Cerebellar cortex (tissue), 1 donor: ENCODE measurements at places on chromosomes 11 and 22.

- DNase-seq, result no peak
Observed at GRCh38 chr11:132142121-132142520, 771.7 kb downstream of the NTM start.

GRCh38 chr22:39494471-39495120 is 7.5 kb upstream of the MIEF1 start:
- DNase-seq, result peak; percentile 68

DNA sequence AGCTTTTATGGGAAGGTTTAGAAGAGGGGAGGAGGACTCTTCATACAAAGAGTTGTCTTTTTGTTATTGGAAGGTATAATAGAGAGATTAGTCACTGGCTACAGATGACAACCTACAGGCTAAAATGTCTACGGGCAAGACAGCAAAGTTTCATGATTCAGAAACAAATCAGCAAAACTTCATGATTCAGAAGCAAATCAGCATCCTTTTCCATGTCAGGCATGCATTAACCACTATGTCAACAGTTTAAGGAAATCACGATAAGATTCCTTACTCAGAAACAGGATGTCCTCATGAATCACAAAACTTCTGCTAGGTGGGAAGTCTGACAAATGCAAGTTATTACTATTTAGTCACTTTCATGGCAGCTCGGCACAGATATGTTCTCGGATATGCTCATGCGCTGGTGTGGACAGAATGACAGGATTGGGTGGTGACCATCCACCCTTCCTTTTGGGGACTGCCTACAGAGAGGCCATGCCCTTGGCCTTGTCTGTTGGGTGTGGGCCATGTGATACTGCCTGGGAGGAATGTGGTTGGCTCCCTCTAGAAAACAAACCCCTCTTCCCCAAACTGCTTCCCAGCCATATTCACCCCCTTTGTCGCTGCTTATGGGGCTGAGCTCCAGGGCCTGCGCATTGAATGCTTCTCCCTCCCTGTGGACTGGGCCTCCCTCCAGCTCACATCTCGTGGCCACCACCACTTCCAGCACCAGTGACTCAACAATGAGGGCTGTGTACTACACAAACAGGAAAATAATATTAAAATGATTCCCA is 10.1 kb downstream of the C11orf91 start:
- DNase-seq, result no peak

DNA sequence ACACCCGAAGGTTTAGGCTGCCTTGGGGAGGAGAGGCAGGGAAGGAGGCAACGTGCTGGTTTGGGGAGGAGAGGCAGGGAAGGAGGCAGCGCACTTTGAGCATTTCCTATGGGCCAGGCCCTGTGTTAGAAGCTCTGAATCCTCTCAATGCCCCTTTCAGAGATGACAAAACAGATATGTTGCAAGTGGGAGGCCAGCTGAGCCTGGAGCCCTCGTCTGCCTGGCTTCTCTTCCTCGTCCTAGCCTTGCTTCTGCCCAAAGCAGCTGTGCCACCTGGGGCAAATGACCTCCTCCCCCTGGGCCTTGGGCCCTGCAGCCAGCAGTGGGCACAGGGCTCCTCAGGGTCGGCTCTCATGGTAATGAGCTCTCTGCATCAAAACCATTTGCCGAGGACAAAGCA is 15.3 kb upstream of the LRRC32 start:
- no peak for DNase-seq

GRCh38 chr11:34623463-34623862 is 2.6 kb downstream of the EHF start:
- no peak for DNase-seq

- no peak for DNase-seq
Observed at GRCh38 chr22:36423461-36424404, 36.0 kb upstream of the MYH9 start.

GRCh38 chr22:32695451-32695891 is 106.0 kb upstream of the TIMP3 start:
- no peak for DNase-seq

GRCh38 chr11:45918331-45918941 is 759 bp upstream of the PEX16 start:
- peak; percentile 89 for DNase-seq

DNA sequence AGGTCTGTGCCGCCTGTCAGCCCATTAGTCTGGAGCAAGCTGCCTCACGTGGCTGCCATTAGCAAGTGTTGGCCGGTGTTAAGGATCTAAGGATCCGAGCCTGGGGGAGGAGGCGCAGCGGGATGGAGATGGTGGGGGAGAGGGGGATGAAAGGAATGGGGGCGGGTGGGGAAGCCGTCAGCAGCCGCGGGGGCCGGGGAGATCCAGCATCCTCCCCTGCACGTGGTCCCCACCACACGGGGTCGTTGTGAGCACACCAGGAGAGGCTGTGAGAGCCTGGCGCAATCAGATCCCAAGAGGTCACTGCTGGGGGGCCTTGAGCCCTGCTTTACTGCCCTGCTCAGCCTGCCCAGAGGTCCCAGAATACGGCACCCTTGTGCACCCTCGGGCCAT is 7.3 kb downstream of the CABP7 start:
- no peak for DNase-seq

- DNase-seq, result no peak
Observed at GRCh38 chr11:86034710-86035109, 34.2 kb downstream of the PICALM start.

- DNase-seq, result no peak
Observed at GRCh38 chr11:29184939-29185890, 831.6 kb downstream of the KCNA4 start.

GRCh38 chr22:21917181-21917958 is 35.3 kb downstream of the PPM1F start:
- DNase-seq, result peak; percentile 48

DNA sequence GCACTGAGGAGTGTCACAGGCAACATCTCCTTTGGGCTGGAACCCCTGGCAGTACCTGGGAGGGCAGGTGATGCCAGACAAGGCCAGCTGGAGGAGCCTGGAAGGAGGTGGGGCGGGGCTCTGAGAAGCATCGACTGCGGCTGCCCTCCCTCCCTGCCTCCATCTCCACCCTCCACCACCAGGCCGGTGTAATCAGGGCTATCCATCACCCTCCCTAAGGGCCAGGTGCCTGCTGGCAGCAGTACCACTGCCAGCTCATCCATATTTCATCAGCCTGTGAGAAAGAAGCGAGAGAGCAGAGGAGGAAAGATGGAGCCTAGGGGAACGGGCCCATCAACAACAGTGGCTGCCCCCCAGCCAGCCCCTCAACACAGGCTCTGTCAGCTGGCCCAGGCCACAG is 51.4 kb upstream of the RASD2 start:
- no peak for DNase-seq

- DNase-seq, result no peak
Observed at GRCh38 chr11:130212431-130212961, 52.9 kb downstream of the ST14 start.

- no peak for DNase-seq
Observed at GRCh38 chr22:40578171-40578570, 58.3 kb downstream of the MRTFA start.

DNA sequence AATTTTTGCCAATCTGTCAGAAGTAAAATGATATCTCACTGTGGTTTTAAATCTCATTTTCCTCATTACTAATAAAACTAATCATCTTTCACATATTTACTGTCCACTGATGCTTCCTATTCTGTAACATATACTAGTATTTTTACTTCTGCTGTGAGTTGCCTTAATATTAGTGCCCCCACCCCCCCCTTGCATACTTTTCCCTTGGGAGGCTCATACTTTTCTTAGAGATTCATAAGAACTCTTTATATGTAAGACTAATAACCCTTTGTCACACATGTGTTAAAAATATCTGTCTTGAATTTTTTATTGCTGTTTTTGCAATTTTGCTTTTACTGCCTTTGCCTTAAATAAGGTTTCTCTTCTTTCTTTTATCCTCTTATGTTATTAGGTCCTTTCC is 87.2 kb downstream of the PHF21A start:
- DNase-seq, result no peak

- no peak for DNase-seq
Observed at GRCh38 chr22:43031617-43032016, 16.7 kb upstream of the PACSIN2 start.
